ENCODE measurements at places on chromosomes 2 and 18.

DNA sequence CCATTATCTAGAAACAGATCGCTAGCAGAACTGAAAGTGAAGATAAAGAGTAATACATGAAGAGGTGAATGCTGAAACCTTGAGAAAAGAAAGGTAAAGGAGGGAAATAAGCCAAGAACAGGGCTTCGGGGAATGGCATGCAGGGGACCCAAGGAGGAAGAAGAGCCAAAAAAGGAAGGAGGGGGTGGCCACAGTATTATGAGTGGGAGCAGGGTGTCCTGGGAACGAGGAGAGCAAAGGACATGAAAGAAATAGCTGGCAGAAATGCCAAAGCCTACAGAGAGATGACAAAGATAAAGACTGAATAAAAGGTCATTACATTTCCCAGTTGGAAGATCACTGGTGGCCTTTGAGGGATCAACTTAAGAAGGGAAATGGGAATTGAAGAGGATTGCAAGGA lies 82.9 kb downstream of the ACTR3 start:
- DNase-seq: no peak

GRCh38 chr18:59358414-59358711 lies 702 bp downstream of the LMAN1 start:
- DNase-seq: no peak

- no peak for DNase-seq
Measured at GRCh38 chr18:48780201-48780912, 170.4 kb downstream of the SMAD7 start.

- DNase-seq: no peak
Measured at GRCh38 chr2:75311993-75312392, 112.7 kb upstream of the TACR1 start.

- DNase-seq: no peak
Measured at GRCh38 chr2:23526114-23526513, 141.1 kb downstream of the KLHL29 start.

GRCh38 chr2:178241844-178242551 lies 47.7 kb downstream of the OSBPL6 start:
- DNase-seq: no peak

DNA sequence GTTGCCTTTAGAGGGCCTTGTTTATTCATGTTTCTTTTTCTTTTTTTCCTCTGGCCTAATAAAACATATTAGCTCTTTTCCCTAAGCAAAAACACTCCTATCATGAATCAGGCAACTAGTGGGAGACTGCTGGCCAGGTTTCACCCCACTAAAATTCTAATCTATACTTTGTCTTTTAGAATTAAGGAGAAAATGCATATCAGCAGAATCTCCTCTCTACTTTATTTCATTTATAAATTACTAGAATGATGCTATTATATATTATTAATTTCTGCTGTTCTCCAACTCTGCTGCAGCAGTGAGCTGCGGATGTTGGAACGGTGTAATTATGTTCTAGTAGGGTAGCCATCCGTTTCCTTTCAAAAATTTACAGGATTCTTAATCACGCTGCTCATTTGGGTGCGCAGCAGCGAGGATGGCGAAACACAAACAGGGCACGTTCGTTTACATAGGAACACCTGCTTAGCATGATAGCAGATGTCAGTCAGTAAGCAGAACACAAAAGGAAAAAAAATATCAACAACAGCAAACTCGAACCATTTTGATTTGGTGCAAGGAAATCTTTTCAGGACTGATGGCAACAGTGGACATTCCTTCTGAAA lies 30.5 kb downstream of the ZEB2 start:
- DNase-seq: no peak

DNA sequence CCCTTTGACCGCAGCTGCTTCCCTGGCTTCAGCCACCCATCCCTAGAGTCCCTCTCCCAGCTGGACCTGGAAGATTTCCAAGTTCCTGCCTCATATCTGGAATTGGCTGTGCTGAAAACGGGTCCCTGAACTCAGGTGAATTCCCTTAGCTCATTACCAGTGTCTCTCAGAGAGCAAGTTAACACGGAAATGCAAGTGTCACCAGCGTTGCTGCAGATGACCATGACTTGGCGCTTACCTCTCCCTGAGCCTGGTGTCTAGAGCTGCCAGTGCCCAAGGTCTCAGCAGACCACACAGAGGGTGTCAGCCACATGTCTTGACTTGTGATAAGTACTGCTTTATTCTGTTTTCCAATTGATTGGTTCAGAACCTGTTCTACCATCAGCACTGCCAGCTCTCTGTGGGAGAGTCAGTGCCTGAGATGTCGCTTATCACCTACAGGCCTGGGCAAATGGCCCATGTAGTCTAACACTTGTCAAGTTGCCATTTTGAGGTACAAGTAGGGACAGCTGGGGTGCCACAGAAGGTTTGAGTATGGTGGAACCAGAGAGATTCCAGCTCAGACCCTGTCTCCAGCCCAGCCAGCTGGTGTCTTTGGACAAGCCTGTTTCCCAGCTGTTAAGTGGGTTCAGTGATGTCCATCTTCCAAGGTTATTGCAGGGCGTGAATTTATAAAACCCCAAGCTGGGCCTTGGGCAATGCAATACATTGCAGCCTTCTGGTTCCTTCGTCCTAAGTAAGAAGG lies 48.7 kb downstream of the LYPD1 start:
- DNase-seq: no peak

All from cortex of kidney (tissue), 1 donor.